ENCODE measurements at places on chromosomes 4 and X.

GRCh38 chr4:53205970-53206369 lies 159.9 kb downstream of the SCFD2 start:
- DNase-seq, result no peak

DNA sequence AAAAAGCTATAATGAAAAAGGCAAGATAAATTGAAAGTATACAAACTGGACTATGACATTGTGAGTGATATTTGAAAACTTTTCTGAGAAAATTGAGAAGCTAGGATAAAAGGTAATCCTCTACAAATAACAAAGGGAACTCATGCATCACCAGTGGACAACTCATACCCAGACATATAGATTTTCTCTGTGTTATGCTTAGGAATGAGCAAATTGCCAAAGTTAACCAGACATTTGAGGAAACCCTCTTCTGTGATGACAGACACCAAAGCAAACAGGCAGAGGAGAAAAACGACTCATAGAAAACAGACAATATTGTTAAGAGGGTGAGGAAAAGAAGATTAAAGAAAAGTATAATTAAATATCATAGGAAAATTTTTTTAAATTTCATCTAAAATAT lies 186.5 kb downstream of the MAB21L2 start:
- DNase-seq, result no peak

DNA sequence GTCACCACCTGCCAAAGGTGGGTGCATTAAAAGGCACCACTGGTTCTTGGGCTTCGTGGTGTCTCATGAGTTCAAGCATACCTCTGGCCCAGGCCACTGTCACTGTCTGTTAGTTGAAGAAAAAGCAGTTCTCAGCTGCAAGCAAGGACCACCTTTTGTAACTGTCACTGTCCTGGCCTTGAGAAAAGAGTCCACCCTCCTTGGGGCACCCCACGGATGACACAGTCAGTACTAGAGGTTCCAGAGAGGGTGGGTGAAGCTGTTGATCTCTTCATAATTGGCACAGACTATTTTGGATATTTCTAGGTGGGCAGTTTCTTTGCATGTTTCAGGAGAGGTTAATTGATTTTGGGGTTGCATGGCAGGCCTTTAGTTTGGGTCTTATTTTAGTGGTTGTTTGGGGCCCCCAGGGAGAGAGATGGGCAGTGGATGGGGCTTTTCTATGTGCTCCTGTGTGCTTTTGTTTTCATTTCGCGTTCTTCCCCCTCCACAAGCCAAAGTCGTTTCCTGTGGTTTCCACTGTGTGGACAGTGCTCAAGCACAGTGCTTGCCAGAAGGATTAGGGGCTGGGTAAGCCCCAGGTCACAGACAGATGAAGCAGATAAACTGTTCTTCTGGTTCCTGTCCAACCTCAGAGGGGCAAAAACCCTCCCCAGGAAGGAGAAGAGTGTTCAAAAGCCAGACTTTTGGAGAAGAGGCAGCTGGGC lies 156.2 kb upstream of the PPP1R2C start:
- DNase-seq, result peak; percentile 59

GRCh38 chrX:49053223-49054072 lies 5.4 kb upstream of the CCDC120 start:
- DNase-seq, result peak; percentile 84

DNA sequence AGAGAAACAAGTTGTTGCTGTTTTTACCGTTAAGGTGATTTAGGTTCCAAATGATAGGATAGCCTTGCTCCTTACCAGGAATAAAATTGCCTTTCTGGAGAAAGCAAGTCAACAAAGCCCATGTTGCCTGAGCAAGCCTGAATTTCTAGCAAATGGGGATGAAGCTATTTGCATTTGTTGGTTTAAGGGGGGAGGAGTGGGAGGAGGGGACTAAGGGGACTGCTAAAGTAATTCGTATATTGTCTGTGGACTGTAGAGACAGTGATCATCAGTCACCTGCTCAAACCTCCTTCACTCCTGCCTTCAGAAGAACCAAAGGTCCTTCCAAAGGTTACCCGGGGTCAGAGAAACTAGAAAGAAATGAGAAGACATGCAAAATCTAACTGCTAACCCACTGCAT lies 65.8 kb downstream of the SCML2 start:
- DNase-seq, result no peak

- DNase-seq, result no peak
Observed at GRCh38 chr4:52751487-52751911, 274 bp upstream of the ERVMER34-1 start.

DNA sequence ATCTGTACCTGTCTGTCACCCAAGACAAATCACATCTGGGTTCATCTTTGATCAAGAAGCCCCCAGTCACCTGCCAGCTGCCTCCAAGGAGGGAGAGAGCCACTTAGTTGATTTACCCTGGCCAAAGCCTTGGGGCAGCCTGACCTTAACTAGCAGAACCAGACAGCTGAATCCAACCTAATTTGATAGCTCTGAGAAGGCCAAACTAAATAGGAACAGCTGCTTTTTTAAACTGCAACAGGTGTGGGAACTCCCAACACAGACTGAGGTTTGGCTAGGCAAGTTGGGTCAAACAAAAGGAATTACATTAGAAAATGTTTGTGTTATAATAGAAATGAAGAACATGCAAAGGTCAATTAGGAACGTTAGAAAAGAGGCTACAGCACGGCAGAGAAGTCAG lies 375.7 kb downstream of the NLGN4X start:
- DNase-seq, result no peak

- no peak for DNase-seq
Observed at GRCh38 chr4:39730072-39730471, 32.1 kb downstream of the UBE2K start.

DNA sequence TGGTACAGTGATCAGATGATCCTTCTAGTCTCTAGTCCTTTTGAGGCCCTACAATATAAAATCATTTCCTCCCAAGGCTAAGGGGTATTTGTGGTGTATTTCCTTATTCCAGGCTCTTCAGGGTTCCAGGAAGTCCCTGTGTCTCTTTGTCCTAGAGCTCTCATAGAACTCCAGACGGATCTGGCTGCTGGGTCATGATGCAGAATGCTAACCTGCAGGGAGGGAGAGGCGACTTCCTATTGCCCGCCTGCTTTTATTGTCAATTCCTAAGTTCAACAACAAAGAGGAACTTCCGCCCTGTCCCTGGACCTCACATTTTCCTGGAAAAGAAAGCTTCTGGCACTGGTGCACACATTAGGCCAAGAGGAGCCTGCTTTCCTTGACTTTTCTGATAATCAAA lies 45.9 kb upstream of the ZNF827 start:
- DNase-seq, result no peak

- DNase-seq, result no peak
Observed at GRCh38 chr4:43277003-43277402, 384.5 kb downstream of the GRXCR1 start.

- no peak for DNase-seq
Observed at GRCh38 chrX:17531500-17531899, 156.5 kb downstream of the NHS start.

DNA sequence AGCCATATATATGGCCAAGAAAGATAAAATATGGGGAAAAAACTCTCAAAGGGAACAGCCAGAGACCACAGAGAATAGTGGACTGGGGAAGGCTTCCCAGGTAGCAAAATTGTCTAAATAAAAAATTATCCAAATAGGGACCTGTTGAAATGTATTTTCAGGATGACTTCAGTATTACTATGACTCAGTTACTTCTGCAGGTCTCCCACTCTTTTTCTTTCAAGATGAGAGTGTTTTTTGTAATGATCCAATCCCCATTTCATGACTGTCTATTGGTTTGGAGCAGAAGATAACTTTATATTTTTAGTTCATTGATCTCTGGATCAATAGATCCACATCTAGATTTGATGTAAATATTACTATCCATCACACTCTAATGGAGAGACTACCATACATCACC lies 372.1 kb upstream of the EMCN start:
- no peak for DNase-seq

GRCh38 chr4:24690436-24690835 lies 104.9 kb upstream of the SOD3 start:
- no peak for DNase-seq

GRCh38 chr4:182826391-182826790 lies 90.8 kb downstream of the DCTD start:
- DNase-seq, result no peak

GRCh38 chrX:57929373-57929772 lies 19.1 kb upstream of the ZXDA start:
- DNase-seq, result no peak

DNA sequence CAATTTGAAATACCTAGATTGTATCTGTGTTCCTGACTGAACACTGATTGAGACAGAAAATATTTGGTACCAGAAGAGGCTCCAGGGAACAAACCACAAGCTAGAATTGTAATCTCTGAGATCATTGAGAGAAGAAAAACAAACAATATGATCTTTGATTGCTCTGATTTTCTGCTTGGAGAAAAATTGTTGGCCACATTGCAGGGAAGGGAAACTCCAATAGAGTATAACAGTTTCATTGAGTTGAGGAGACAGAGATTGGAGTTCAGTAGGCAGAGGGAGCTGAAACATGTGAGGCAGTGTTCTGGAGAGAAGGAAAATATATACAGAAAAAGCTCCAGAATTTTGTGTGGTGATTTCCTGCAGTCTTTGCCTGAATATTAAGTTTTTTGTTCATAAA lies 158.2 kb downstream of the C4orf33 start:
- no peak for DNase-seq

DNA sequence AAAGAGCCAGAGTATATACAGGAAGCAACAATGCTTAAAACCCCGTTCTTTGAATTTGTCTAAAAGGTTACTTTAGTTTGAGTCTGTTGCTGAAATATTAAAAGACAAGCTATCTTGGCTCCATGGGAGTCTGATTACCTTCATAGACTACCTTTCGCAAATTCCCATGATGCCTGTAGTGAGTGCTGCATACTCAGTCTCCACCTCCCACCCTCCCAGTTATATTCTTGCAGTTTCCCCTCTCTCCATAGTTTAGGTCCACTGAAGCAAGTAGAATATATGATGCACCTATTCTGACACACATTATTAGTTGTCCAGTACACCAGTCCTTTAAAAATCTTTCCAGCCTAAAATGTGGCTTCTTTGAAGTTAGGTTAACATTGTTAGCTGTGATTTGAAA lies 2.4 kb downstream of the CNKSR2 start:
- DNase-seq, result no peak

DNA sequence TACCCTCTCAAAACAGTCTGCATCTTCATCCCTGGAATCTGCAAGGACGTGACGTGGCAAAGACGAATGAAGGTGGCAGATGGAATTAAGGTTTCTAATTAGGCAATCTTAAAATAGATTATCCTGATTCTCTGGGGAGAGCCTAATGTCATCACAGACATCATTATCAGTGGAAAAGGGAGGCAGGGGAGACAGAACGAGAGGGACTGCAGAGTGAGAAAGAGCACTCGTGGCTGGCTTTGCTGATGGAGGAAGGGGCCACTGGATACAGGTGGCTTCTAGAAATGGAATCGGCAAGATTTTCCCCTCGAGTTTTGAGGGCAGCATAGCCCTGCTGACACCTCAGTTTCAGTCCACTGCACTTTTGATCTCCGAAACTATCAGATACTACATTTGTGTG lies 110.6 kb downstream of the ASMT start:
- DNase-seq, result no peak

- no peak for DNase-seq
Observed at GRCh38 chr4:19623866-19624265, 627.8 kb upstream of the SLIT2 start.

DNA sequence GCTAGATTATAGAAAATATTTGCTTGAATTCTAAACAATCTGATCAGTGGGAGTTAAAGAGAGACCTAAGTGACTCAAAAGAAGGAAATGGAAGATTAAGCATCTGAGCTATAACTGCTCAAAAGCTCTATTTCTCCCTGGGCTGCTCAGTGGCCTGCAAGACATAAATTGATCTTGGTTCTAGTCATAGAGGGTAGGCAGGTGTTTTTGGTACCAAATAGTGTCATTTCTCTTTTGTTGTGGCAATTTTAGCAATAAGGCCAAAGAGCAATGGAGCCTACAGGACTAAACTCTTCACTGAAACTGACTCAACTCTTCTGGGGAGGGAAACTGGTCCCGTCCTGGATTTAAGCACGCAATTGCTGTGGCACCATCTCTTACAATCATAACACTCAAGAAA lies 33.9 kb upstream of the BMP2K start:
- DNase-seq, result no peak

DNA sequence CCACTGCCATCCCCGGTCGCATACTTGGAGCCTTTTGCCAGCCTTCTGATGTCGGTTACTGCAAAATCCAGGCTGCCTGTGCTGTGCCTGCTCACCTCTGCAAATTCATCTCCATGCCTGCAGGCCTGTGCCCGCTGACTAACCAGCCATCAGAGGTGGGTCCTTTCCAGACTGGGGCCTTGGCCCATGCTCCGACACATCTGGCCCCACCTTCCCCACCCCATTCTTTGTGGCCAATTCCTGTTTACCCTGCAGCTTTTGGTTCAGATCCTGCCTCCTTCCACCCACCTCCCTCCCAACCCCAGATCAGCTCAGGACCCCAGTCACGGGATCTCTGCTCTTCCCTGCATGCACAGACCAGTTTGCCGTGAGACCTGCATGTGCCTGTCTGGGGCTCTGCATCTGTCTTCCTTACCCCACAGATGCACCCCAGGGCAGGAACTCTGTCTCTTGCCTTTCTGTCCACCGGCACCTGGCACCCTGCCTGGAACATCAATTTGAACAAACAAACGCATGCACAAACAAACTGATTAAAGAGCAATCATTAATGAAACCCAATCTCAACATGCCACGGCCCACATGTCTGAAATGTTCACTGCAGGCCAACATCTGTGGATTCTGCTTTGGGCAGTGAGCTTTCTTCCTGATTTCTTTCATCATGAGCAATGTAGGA lies 112.8 kb upstream of the PSAPL1 start:
- DNase-seq, result no peak

- DNase-seq, result no peak
Observed at GRCh38 chrX:72297953-72298730, 7.6 kb downstream of the CITED1 start.

GRCh38 chr4:64340218-64341110 lies 68.8 kb downstream of the TECRL start:
- DNase-seq, result no peak

DNA sequence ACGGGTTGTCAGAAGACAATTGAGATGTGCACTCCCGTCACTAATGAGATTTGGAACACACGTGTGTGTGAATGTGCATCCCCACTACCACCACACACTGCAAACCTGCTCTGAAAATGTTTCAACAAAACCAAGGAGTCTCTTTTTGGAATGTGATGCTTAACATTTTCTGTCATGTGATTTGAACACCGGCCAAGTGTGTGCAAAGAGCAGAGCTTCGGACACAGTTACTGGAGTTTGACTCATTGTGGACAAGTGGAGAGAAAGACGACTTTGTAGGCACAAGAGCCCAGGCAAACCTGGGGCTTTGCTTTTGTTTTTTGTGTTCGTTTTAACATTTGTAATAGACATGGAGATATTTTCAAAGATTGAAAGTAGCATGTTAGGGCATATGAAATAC lies 49.2 kb downstream of the CCKAR start:
- DNase-seq, result no peak

DNA sequence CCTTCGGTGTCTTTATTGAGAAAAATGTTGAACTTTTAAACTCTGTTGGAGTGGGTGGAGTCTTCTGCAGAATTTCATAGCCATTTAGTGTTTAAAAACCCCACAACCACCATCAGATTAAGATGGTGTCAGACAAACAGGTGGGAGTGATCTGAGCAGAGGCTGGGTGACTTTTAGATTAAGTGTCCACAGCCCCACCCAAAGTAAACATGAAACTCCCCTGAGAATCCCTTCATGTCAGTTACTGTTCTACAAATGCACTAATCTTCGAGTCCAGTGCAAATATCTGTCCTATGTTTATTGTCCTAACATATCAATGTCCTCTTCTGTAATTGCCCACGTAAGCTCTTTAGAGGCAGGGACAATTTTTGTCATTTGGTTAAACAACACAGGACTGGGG lies 175.6 kb upstream of the RBPJ start:
- no peak for DNase-seq

GRCh38 chr4:186416451-186417060 lies 138.8 kb downstream of the MTNR1A start:
- no peak for DNase-seq
